ENCODE measurements at places on chromosomes 3 and 15. TPM values are rescaled to one million over a fixed set of nuclear protein-coding genes. Genes with fewer than 3 reads are reported as not detected.

- no peak for DNase-seq
- H3K4me3 ChIP-seq: no peak overlapping the region
- peaks cover 26% of the 10 kb centered on the region for H3K27me3 ChIP-seq
- H3K36me3 ChIP-seq: no peaks in the 10 kb centered on the region
- H3K27ac ChIP-seq: no peak overlapping the region
Measured at GRCh38 chr3:195009616-195010015, 261.3 kb downstream of the XXYLT1 start.

- no peak for DNase-seq
- H3K4me1 ChIP-seq: no peaks in the 10 kb centered on the region
- H3K4me3 ChIP-seq: no peak overlapping the region
- H3K27me3 ChIP-seq: no peaks in the 10 kb centered on the region
Measured at GRCh38 chr3:55333923-55334322, 153.2 kb downstream of the WNT5A start.

DNA sequence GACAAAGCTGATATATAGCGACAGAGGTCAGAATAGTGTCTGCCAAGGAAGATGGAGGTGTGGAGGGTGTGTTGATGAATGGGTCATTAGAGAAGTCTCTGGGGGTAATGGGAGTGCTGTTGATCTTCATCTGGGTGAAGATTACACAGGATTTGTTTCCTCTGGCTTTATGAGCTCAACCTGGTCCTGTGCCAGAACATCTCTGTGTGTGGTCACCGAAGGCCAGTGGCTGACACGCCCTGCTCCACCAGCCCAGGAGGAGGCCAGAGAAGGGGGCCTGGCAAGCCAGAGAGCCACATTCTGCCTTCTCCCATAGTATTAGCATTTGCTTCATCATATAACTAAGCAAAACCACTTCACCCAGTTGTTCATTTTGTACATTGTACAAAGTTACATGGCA is 121.1 kb downstream of the ZNF621 start:
- H3K36me3 ChIP-seq: no peaks in the 10 kb centered on the region
- DNase-seq: no peak
- no peak overlapping the region for H3K27ac ChIP-seq
- no peak overlapping the region for H3K4me3 ChIP-seq
- H3K4me1 ChIP-seq: no peaks in the 10 kb centered on the region

- no peaks in the 10 kb centered on the region for H3K4me1 ChIP-seq
- no peak overlapping the region for H3K27ac ChIP-seq
- DNase-seq: no peak
- peaks cover 5% of the 10 kb centered on the region for H3K27me3 ChIP-seq
- H3K36me3 ChIP-seq: no peaks in the 10 kb centered on the region
- no peak overlapping the region for H3K4me3 ChIP-seq
Measured at GRCh38 chr15:69578787-69579583, 126.4 kb downstream of the RPLP1 start.

The C3orf52 gene
- total RNA-seq: 14.3 TPM

- H3K27me3 ChIP-seq: no peaks in the 10 kb centered on the region
- H3K27ac ChIP-seq: peak within 1 kb of the TSS; percentile 84
- peak within 1 kb of the TSS; percentile 71 for H3K4me3 ChIP-seq
- peaks cover 21% of the 10 kb centered on the region for H3K4me1 ChIP-seq
- DNase-seq: no peak
Measured at GRCh38 chr15:71114887-71115566, at the start of gene THSD4. Gene THSD4 (plus strand): TSS chr15:71115471.

DNA sequence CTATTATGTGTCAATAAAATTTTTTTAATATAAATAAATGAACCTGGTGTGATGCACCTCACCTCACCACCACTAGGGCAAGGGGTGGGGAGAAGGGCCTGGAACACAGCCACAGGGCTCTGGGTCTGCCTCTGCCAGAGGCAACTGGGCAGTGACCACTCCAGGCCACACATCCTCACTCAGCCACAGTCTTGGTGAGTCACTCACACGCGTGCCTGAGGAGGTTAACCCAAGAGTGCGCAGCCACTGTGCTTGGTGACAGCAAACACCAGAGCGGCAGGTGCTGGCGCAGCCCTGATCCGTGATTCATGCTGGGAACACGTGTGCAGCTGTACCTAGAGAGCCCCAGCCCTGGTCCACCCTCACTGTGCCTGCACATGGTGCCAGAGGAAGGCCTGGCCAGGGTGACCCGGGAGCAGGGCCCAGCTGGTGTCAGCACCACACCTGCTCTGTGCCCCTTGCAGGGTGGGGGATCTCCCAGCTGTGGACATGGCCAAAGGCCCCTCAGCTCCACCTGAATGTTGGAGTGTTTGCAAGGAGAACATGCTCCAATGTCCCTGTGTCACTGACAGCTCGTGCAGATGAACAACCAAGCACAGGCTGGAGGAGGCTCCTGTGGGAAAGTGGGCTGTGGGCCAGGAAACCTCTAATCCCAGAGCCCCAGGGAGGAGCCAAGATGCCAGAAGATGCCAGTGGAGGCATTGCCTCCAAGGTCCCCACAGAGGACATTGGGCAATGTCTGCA is 2.1 kb downstream of the SLC41A3 start:
- H3K4me3 ChIP-seq: no peak overlapping the region
- no peaks in the 10 kb centered on the region for H3K27me3 ChIP-seq
- H3K4me1 ChIP-seq: peaks cover 35% of the 10 kb centered on the region
- H3K36me3 ChIP-seq: no peaks in the 10 kb centered on the region
- peak; percentile 48 for DNase-seq
- peak overlapping the region; percentile 63 for H3K27ac ChIP-seq

GRCh38 chr15:101022876-101023275 is 103.7 kb downstream of the LRRK1 start:
- DNase-seq: no peak
- no peaks in the 10 kb centered on the region for H3K4me1 ChIP-seq
- H3K27me3 ChIP-seq: no peaks in the 10 kb centered on the region
- no peak overlapping the region for H3K4me3 ChIP-seq

The TIGIT gene
- 0.07 TPM for total RNA-seq

All from HCT116 (cell line).